ENCODE measurements at places on chromosomes 13 and 19.

DNA sequence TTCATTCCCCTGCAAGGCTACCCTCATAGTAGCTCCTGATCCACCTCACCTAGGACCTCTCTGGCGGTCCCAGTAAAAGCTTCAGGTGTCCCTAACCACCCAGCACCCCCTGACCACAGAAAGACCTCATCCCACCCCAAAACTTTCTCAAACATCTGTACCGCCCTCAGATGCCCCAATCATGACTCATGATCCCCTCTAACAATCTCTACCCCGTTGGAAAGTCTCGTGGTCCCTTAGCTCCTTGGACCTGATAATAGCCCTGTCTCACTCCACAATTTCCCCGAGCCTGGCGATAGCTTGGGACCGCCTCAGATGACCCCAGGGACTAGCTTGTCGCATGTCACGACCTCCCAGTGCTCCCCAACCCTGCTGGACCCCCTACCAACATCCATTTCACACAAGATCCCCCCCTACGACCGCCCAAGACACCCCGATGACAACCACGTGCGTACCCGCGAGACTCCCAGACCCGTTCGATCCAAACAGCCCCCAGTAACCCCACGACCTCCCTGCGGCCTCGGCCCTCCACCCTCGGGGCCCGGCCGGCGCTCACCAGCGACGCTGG, 450 bp downstream of the NDUFA11 start:
- no peak for DNase-seq

- no peak for DNase-seq
Observed at GRCh38 chr19:4543842-4544647, 4.2 kb upstream of the LRG1 start.

GRCh38 chr19:33813391-33814101, 16.9 kb downstream of the KCTD15 start:
- no peak for DNase-seq

- DNase-seq = no peak
Observed at GRCh38 chr13:60627071-60627686, 230.2 kb downstream of the TDRD3 start.

GRCh38 chr19:47506459-47506858, 8.4 kb downstream of the NAPA start:
- no peak for DNase-seq

DNA sequence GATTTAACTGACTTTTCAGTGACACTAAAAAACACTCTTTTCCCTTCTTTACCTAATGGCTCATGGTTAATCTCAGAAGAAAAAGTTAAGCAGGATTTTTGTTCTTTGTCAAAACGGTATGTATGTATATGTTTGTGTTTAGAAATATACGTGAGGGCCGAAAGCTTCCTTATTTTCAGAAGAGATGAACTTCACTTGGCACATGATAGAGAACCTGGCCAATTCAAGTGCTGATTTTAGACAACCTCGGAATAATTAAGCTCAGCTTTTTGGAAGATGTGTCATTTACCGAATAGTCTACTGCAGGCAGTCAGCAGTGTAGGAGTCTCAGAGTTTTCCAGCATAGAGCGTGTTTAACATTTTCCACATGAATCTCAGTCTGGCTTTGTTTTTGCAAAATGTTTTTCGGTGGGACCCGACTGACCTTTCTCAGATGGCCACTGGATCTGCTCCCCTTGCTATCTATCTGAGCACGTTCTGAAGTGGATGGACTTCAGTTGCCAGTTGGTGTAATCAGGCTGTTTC, 4.6 kb downstream of the RNASEH2B start:
- DNase-seq = no peak

GRCh38 chr13:24605923-24606372, 74.3 kb upstream of the ATP12A start:
- DNase-seq = no peak

DNA sequence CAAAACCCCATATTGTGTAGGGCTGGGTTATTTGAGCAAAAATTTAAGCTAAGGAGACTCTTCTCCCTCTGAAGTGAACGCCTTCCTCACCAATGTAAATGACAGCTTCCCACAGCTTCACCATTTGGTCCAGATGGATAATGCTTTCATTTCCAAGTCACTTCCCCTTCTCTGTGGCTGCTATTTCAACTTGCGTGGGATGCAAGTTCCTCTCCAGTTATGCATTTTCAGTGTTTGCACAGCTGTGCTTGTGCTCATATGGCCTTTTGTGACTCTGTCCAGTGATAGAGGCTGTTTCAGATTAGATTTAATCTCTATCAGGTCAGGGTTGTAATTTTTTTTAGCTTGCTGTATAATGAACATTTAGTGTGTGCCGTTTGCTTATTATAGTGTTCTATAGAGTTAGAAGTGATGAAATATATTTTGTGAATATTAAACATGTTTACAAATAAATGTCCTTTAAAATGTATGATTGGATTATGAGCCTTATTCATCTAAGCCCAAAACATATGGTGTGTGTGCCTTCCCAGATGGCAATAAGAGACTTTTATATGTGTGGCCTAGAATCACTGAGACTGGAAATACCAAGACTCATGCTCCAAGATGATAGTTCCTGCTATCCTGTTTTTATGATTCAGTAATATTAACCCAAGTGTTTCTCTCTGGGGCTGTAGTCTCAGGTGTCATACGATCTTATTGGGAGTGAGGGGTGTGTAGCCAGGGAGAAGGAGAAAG, 86.6 kb downstream of the TNFRSF19 start:
- DNase-seq = no peak

DNA sequence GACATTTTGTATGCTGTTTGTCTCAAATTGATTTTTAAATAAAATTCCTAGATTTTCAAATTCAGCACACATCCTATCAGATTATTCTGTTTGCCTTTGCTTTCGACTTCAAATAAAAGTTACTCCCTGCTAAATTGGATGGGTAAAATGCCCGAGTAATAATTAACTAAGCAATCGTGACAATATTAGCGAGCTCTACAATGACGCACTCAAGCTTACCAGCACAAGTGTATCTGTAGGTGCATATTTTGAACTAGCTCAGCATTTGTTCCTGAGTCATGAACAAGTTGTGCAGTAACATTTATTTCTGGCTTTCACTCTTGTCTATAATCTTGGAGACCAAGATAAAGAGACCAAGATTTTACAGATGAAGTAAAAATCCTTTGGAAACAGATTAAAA, 113.4 kb downstream of the UBL3 start:
- no peak for DNase-seq

DNA sequence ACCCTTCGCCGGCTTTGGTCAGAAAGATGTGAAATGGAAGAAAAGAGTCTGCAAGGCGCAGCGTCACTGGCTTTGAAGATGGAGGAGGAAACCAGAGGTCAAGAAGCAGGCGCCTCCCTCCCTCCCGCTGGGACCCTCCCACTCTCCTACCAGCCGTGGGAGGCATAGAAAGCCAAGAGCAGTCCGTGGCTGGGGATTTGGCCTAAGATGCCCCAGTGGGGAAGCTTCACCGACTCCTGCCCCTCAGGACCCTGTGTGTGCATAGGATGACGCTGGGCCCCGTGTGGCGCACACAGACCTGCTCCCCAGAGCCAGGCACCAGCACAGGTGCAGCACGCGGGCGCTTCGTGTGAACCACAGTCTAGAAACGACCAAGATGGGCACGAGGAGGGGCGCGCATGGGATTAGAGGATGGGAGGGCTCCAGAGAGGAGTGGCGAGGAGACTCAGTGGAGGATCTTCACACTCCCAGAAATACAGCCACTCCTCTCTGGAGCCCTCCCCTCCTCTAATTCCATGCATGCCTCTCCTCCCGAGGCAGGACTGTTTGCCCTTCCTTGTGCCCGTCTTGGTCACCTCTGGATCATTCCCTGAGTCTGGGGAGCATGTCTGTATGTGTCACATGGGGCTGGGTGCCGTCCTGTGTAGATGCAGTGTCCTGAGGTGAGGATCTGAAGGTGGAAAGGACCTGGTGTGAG, 194.3 kb downstream of the TEX29 start:
- DNase-seq = no peak

DNA sequence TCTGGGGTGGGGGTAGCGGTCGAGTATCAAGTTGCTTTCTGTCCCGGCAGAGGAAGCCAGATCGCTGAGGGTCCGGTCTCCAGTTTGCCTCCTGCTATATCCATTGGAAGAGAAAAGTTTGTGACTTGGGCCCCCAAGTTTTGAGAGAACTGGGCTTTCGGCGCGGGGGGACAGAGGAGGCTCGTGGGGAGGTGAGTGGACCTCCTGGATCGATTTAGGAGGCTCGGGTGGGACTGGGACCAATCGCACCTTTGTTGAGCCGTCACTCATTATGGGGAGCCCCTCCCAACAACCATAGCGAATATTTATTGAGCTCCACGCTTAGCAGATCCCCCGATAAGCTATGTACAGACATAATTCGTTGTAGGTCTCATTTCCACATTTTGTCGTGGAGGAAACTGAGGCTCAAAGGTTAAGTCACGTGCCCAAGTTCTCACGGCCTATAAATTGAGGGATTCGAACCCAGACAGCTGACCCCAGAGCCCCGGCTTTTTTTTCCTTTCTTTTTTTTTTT, 909 bp downstream of the RFXANK start:
- no peak for DNase-seq

GRCh38 chr13:84607261-84608013, 725.2 kb upstream of the SLITRK1 start:
- no peak for DNase-seq

GRCh38 chr13:41613984-41614661, 156.8 kb downstream of the RGCC start:
- no peak for DNase-seq

DNA sequence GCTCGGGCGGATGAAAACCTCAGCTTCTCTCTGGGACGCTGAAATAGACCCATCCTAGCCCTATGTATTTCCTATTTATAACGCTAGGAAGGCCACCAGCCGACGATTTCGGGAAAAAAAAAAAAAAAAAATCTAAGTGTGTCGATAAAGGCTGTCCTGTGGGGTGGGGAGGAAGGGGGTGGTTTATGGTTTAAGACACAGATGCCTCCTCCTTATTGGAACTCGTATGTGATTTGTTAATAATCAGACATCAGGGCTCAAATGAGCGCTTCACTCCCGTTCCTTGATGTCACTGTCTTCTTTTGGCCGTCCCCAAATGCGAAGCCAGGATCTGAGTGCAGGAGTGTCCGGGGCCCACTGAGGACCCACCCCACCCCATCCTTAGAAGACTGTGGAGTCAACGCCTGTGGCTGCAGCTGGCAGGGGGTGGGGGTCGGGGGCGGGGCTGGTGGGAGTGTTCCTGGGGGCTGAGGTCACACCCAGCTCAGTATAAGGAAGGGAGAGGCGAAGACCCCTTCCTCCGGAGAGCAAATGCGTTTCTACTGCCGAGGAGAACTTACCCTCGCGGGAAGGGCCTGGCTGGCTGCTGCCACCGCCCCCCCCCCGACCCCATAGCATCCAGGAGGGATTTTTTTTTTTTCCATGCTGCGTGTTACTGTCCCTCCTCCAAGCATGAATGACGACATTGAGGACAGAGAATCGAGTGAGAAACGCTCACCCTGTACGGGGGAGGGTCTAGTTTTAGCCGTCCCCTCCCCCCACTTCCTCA, 971 bp downstream of the ATCAY start:
- no peak for DNase-seq

- DNase-seq = no peak
Observed at GRCh38 chr13:91647361-91647990, 249.1 kb downstream of the GPC5 start.

DNA sequence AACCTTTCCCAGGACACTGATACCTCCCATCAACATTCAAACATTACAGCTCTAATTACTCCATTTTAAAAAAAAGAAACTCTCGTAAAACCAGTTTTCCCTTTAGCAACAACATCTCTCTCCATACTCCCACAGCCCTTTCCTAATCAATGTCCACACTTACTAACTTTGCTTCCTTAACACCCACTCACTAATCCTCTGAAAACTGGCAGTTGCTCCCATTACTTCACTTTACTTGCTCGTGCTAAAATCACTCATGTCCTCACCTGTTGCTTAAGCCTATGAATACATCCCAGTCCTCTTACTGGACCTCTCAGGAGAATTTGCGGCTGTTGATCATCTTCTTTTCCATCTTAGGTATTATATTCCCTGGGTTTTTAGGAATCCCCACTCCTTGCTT, 44.8 kb downstream of the RBM26 start:
- DNase-seq = no peak

DNA sequence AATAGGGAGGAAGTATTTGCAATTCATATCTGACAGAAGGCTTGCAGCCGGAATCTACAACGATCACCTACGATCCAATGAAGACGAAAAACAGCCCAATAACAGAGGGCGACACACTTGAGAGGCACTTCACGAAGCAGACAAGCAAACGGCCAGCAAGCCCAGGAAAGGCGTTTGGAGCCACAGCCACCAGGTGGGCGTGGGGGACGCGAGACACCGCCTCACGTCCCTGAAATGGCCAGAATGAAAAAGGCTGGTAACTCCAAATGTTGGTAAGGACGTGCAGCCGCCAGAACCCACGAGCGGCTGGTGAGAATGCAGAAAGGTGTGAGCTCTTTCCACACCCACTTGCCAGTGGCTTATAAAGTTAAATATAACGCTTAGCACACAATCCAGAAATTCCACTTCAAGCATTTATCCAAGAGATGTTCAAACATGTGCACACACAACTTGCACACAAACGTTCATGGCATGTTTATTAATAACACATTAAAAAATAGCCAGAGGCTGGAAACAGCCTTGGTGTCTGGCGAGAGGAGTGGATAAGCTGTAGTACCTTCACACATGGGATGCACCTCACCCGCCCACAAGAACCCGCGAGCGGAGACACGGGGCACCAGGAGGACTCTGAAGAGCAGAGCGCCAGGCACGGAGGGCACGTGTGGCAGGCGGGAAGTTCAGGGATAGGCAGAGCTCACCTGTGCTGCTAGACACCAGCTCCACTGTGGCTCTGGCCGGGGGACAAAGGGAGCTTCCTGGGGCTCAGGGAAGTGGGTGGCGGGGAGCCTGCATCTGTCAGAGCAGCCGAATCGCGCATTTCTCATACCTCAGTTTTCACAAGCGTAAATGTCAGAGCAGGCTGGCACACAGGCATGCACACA, 89.3 kb downstream of the SPACA7 start:
- DNase-seq = no peak

- DNase-seq = no peak
Observed at GRCh38 chr13:50690006-50690405, 153.5 kb downstream of the DLEU7 start.

GRCh38 chr13:80498433-80498832, 157.5 kb upstream of the SPRY2 start:
- no peak for DNase-seq

- DNase-seq = no peak
Observed at GRCh38 chr13:29711776-29712175, 116.3 kb upstream of the SLC7A1 start.

DNA sequence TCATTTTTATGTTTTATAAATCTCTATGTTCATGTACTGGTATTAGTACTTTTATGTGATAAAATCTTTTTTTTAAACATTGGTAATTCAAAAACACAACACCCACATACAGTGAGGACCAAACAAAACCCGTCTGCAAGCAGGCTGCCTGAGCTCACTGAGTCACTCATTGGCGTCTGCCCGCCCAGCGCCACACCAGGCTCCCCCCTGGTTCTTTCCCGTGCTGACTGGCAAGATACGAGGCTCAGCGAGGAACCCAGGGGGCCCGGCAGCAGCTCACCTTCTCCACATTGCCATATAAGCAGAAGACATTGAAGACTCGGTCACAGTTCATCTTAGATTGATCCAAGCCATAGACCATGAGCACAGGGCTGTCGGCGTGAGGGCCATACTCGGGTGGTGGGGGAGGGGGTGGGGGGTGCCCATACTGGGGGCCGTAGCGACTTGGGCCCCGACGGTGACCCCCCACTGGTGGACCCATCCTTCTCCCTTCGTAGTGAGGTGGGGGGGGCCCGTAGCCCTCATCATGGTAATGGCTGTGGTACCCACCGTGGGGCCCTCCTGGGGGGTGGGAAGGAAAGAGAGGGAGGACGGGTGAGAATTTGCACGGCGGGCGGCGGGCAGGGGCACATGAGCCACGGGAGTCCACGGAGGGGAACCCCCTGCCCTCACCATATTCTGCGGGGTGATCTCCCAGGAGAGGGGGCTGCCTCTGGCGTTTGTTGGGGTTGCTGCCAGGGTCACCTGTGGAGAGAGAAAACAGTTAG, 8.4 kb upstream of the ECH1 start:
- DNase-seq = no peak
